ENCODE measurements at places on chromosomes 11 and 22. TPM values are rescaled to one million over a fixed set of nuclear protein-coding genes. Genes with fewer than 3 reads are reported as not detected.

DNA sequence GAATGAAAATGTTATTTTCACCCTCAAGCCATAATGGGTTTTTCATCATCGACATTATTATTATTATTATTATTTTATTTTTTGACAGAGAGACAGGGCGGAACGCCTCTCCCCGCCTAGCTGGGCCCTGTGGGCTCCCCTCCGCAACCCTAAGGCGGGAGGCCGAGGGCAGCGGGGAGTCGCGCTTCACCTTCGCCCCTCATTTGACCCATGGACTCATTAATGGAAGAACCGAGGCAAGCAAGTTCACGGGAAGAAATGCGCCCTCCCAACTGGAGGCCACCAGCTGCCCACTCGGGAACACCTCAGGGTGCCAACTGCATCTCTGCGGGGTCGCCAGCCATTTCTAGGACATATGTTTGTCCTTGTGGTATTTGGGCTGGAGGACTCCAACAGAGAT lies 115.3 kb upstream of the KIRREL3 start:
- no peaks in the 10 kb centered on the region for H3K27me3 ChIP-seq
- H3K27ac ChIP-seq: no peak overlapping the region
- H3K4me3 ChIP-seq: no peak overlapping the region
- DNase-seq: no peak

Gene SCUBE1
- 25.8 TPM for total RNA-seq

DNA sequence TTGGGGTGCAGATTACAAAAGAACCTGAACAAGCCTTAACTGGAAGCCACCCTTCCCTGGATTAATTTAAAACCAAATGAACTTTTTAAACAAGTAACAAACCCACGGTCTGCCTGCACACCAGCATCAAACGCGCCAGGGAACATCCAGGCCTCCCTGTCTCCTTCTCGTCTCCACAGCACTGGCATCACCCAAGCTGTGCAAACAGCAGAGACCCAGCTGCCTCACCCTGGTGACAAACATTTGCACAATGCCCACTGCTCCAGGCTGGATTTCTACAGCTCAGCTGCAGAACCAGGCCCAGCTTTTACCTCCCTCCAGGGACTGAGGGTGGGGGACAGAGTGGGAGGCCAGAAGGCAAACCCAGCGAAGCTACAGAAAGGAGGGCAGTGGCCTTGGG lies 7.0 kb downstream of the RPL3 start:
- H3K27ac ChIP-seq: no peak overlapping the region
- H3K27me3 ChIP-seq: no peaks in the 10 kb centered on the region
- no peaks in the 10 kb centered on the region for H3K36me3 ChIP-seq

Gene NUDT8
- total RNA-seq: 5.8 TPM

DNA sequence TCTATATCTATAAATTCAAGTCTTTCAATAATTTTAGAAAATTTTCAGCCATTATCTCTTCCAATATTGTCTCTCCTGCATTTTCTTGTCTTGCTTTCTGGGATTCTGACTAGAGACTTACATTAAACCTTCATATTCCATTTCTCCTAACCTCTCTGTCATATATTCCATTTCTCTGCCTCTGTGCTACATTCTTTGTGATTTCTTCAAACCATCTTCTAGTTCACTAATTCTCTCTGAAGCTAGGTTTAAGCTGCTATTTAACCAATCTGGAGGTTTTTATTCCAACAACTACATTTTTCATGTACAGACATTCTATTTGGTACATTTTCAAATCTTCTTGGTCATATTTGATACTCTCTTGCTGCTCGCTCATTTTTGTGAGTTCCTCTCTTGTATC lies 122.5 kb downstream of the TTC28 start:
- peaks cover 19% of the 10 kb centered on the region for H3K36me3 ChIP-seq
- H3K27ac ChIP-seq: no peak overlapping the region
- no peaks in the 10 kb centered on the region for H3K4me1 ChIP-seq
- no peak overlapping the region for H3K4me3 ChIP-seq
- H3K27me3 ChIP-seq: peaks cover 2% of the 10 kb centered on the region
